HCEC 1CT (cell line): ENCODE measurements at places on chromosomes 7 and 10.
A peak's percentile ranks its signal among the peaks of the same experiment; 100 is the strongest.

- no peak for DNase-seq
These were observed 43.8 kb downstream of the MYO1G start for GRCh38 chr7:44935016-44935415.

GRCh38 chr10:19204246-19204917 is 155.8 kb downstream of the MALRD1 start:
- DNase-seq: no peak

- DNase-seq: no peak
These were observed 328.6 kb downstream of the INHBA start for GRCh38 chr7:41374150-41374848.

- no peak for DNase-seq
These were observed 77.0 kb downstream of the ADCYAP1R1 start for GRCh38 chr7:31129067-31129466.

DNA sequence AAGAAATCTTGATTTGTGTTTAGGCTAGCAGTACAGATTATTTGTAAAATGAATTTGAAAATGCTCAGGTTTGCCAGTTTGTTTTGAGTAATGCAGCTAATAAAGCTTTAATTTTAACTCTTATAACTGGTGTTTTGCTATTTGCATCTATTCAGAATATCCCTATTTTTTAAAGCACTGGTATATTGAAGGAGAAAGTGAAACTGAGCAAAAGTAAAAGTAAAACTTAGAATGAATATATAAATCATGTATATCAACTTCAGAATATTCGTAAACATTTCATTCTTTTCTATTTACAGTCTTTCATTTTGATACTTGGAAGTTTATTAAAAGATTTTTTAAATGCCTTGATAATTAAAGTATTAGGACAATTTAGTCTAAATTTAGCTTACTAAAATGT is 26.2 kb downstream of the TASOR2 start:
- no peak for DNase-seq

GRCh38 chr7:18518555-18518954 is 23.0 kb downstream of the HDAC9 start:
- DNase-seq: no peak

- DNase-seq: peak; percentile 32
These were observed 108.5 kb downstream of the CFTR start for GRCh38 chr7:117588352-117588794.
